Urinary bladder (tissue), 4 donors: ENCODE measurements at places on chromosomes 6 and 20. TPM values are rescaled to one million over a fixed set of nuclear protein-coding genes. Genes with fewer than 3 reads are reported as not detected.

The RBPJL gene
- polyA plus RNA-seq: not detected

The UBD gene
- 2.9 TPM for polyA plus RNA-seq

The WFDC6 gene
- not detected for polyA plus RNA-seq

DNA sequence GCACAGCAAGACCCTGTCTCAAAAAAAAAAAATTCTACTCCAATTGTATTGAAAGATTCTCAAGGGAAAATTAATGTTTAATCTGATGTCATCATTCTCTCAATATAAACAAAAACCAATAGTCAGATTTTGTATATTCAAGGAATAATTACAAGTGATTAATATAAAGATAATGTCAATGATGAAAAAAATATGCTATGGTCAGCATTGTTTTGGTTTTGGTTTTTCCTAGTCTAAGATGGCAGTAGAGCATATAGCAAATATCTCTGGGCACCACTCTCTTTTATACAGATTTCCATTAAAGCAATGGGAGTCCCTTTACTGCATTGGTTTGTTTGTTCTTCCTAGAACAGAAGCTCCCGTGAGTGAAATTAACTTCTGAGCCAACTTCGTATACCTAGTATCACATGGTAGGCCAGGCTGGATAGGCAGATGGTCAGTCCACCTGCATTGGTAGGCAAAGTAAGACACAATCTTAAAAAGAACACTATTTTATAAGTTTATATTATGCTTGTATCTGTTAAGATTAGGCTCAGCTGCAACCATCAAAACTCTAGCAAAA, 523.8 kb upstream of the JARID2 start:
- no peak for DNase-seq

- no peak for DNase-seq
Measured at GRCh38 chr6:146240322-146240721, 211.5 kb downstream of the GRM1 start.

GRCh38 chr6:143283887-143284645, 166.4 kb downstream of the ADAT2 start:
- peak; percentile 28 for DNase-seq

- no peak for DNase-seq
Measured at GRCh38 chr20:17635332-17636244, 46.5 kb downstream of the RRBP1 start.

DNA sequence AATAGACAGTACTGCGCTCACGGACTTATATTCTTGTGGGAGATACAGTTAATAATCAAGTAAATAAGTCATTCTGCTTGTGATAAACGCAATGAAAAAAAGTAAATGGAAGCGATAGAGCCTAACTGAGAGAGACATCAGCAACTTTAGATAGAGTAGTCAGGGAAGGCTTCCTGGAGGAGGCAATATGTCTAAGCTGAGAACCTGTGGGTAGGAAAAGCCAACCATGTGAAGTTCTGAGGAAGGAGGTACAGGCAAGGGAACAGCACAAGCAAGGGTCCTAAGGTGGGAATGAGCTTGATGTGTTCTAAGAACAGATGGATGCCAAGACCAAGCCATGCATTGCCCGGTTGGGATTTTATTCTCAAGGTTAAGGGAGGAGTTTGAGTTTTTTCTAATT, 7.2 kb upstream of the KCNB1 start:
- DNase-seq: no peak

DNA sequence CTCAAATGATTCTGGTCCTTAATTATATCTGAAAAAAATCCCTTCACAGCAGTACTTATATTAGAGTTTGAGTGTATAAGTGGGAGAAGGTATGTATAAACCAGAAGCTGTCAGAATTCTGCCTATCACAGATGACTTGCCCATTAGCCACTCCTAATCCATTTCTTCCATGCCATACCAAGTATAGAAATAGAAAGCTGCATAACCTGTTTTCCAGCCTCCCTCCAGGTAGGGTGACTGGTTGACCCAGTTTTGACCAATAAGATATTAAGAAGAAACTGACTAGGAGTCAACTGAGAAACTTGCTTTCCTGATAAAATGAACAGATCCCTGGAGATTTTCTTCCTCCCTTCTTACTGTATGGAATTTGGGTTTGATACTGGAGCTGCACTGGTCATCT, 112.2 kb upstream of the GRIK2 start:
- no peak for DNase-seq
